ENCODE measurements at places on chromosomes 5 and 9. TPM values are rescaled to one million over a fixed set of nuclear protein-coding genes. Genes with fewer than 3 reads are reported as not detected.

TUSC1 gene
- polyA plus RNA-seq: 14.0 TPM

MAMDC4 gene
- polyA plus RNA-seq: 7.0 TPM

SPINK7 gene
- not detected for polyA plus RNA-seq

TBC1D2 gene
- polyA plus RNA-seq: 31.3 TPM

NRG2 gene
- polyA plus RNA-seq: 0.42 TPM

TEX48 gene
- polyA plus RNA-seq: not detected

IL5 gene
- polyA plus RNA-seq: not detected

POLE3 gene
- 21.7 TPM for polyA plus RNA-seq

PTPN3 gene
- 9.1 TPM for polyA plus RNA-seq

TAF11L9 gene
- not detected for polyA plus RNA-seq

ADAMTS2 gene
- polyA plus RNA-seq: 9.3 TPM

LCN10 gene
- polyA plus RNA-seq: 0.72 TPM

SLC4A9 gene
- 0.05 TPM for polyA plus RNA-seq

DNA sequence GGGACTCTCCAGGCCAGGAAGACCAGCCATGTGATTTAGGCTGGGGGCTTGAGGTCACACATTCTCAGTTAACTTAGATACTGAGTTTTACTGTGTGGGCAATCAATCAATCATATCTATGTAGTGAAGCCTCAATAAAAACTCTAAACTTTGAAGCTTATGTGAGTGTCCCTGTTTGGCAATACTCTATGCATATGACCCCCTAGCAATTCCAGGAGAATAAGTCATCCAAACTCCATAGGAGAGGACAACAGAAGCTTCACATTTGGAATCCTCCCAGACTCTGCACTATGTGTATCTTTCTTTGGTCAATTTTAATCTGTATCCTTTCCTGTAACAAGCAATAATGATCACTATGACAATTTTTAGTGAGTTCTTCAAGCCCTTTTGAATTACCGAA, 216.8 kb upstream of the RGMB start:
- no peak for DNase-seq

- no peak for DNase-seq
Measured at GRCh38 chr5:79563247-79563590, 49.0 kb upstream of the TENT2 start.

DNA sequence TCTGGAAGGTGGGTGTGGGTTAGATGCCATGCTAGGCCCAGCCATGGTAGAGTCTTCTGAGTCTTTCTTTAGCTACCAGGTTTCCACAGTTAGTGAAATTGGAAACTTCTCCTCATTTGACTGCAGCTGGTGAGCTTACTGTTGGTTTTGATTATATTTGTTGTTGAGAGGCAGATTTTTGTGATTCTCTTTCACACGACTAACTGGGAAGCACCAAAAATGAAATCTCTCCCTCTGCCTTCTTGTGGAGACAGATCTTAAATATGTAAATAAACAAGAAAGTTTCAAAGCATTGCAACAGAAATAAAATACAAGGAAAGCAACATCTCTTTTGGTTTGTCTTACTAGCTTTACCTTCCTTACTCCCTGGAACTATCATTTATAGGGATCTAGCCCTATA, 122.2 kb downstream of the CEMIP2 start:
- no peak for DNase-seq

DNA sequence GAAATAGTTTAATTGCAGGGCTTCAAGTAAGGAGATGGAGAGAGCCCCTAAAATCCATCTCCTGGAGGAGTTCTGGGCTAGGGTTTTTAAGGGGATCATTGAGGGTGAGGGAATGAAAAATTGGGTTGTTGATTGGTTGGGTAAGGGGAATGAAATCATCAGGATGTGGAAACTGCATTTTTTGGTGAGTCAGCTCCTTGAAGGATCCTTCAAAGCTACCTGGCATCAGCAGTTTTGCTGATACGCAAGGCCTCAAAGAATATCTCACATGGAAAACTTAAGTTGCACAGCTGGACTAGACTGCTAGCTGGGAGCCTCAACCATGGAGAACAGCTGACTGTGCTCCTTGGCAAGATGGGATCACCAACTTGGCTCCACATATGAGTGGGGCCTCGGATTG, 136.7 kb downstream of the FGF10 start:
- DNase-seq: no peak

GRCh38 chr5:22277006-22277405, 576.1 kb downstream of the CDH12 start:
- no peak for DNase-seq

DNA sequence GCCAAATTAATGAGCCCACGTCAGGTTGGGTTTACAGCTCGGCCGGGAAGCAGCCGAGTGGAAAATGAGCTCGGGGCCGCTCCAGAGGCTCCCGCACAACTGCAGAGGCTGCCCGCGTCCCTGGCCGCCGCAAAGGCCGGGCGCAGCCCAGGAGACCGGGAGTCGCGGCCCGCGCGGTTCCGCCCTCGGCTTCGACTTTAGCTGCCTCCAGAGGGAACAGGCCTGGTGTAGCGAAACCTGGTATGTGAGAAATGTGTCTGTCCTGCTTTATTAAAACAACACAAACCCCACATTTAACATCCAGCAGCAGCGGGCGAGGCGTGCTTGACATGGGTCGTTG, 66.2 kb downstream of the FOXD1 start:
- peak; percentile 15 for DNase-seq

DNA sequence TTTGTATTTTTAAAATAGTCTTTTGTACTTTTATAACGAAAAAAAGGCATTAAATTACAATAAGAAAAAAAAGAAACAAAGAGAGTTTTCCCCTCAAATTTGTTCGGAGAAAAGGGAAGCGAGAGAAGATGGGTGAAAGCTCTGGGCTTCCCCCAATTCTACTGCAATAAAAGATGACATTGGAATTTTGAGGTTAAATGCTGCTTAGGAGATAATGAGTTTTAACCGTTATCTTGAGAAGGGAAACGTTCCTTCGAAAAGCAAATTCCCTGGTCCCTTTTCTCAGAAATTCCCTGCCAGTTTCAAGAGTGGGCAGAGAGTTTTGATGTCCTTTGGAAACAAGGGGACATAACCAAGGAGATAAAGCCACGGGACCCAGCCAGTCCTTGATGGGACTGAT, 18.4 kb upstream of the ERGIC1 start:
- DNase-seq: no peak

DNA sequence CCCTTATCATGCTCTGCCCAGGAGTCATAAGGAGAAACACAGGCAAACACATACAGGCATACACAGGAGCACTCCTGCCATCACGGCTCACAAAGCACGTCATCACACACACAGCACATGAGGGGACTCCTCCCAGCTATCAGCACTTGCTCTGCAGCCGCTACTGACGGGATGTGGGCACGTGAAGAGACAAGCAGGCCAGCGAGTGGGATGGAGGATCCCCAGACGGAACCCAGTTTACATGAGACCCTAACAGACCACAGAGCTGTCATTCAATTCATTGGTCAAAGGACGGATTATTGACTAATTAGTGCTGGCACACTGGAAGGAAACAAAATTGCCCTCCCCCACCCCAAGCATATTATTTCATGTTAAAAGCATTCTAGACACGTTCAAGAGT, 53.6 kb downstream of the SEMA4D start:
- no peak for DNase-seq

DNA sequence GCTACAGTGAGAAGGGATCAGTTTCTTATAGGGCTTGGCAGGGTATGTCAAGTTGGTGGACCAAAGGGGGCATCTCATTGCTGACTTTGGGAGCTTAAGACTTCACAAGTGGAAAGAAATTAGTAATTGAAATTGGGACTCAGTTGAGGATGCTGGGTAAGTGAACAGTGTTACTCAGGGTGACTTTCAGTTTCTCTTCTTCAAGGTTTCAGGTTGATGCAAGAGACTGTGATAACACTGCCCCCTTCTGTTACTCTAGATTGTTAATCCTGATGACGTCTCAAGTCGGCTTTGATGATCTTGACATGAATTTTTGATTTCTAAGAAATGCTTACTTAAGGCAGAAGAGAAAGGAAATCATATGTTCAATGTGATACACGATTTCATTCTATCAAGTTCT, 21.3 kb downstream of the KCTD16 start:
- DNase-seq: no peak

- no peak for DNase-seq
Measured at GRCh38 chr5:174735498-174736330, 11.3 kb downstream of the MSX2 start.

- no peak for DNase-seq
Measured at GRCh38 chr5:65263321-65263720, 218.4 kb downstream of the ADAMTS6 start.

DNA sequence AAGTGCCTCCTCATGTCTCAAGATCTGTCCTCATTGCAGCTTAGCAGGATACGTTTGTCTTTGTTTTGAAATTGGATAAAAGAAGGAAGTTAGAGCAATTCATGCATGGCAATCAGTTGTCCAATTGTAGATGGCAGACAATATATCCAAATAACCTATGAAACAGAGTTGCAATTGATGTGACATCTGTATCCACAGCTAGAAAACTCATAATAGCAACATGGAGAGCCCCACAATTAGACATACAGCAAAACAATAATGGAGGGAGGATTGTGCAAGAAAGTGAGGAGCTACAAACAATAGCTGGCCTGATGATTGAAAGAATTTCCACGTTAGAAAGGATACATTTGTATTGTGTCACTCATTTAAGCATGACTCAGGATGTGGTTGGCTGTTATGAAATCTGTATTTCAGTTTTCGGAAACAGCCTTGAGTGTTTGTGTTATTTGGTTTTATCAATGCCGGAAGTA, 132.0 kb downstream of the FAM174A start:
- no peak for DNase-seq

- no peak for DNase-seq
Measured at GRCh38 chr5:6522331-6522730, 73.7 kb downstream of the UBE2QL1 start.

DNA sequence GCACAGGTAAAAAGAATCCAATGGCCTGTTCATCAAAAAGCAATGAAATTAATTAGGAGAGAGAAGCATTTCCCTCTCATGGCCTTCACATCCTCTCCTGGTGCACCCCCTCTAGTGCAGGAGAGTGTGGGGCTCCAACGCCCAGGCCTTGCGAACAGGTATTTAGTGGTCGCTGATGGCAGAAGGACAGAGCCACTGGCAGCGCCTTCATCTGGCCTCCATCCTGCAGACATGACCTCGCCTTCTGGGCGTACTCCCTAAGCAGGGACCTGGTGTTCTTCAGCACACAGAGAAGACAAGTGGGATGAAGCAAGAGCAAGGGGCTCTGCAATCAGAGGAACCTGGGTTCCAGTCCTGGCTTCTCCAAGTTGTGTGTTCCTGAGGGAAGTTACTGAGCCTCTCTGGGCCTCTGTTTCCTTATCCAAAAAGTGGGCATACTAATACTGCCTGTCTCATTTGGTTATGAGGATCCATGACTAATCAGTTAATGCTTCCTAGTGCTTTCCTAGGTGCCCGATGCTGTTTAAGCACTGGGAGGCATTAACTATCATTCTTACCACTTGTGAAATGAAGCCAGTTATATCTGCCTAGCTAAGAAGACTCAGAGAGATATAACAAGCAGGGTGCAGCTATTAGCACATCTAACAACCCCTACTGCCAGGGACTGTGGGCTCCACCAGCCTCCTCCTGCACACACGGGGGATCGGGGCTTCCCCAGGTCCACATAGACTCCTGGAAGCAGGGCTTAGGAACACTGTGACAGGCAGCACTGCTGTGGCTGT, 77.3 kb downstream of the SEMA4D start:
- no peak for DNase-seq

DNA sequence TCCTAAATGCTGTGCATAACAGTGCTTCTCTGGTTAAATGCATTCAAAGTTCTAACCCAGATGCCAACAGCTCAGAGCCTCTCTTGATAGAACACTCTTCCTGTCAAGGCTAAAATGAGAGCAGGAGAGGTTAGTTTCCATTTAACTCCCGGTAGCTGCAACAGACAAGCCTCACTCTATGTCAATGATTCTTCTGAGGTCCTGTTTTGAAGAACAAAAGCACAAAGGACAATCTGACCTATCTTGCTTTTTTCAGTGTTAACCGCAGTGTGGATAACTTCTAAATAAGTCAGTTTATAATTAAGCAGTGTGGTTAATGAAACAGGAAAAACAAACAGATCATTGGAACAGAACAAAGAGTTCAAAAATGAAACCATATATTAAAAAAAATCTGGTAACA, 80.7 kb downstream of the ANKRD55 start:
- no peak for DNase-seq

- DNase-seq: no peak
Measured at GRCh38 chr5:40915341-40915926, 6.1 kb downstream of the C7 start.

- no peak for DNase-seq
Measured at GRCh38 chr9:134833294-134833880, 47.2 kb upstream of the FCN2 start.

- no peak for DNase-seq
Measured at GRCh38 chr5:128169401-128170017, 85.9 kb downstream of the SLC12A2 start.

DNA sequence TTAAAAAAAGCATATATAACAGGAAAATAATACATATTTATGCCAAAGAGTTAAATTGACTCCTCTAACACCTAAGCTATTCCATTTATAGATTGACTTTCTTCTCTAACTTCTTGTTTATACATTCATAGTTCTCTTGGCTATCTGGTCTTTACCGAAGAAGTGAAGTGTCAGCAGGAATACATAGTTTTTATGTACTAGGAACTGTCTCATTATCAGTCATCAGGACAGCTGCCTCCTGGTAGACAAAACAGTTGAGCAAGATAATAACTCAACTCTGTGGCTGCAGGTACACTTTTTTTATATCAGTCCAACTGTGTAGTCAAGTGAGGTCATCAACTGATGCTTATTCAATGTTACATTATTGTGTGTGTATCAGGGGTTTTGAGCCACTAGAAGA, 1436.0 kb upstream of the NUDT12 start:
- DNase-seq: no peak

- no peak for DNase-seq
Measured at GRCh38 chr5:137923856-137924255, 34.6 kb downstream of the PKD2L2 start.

DNA sequence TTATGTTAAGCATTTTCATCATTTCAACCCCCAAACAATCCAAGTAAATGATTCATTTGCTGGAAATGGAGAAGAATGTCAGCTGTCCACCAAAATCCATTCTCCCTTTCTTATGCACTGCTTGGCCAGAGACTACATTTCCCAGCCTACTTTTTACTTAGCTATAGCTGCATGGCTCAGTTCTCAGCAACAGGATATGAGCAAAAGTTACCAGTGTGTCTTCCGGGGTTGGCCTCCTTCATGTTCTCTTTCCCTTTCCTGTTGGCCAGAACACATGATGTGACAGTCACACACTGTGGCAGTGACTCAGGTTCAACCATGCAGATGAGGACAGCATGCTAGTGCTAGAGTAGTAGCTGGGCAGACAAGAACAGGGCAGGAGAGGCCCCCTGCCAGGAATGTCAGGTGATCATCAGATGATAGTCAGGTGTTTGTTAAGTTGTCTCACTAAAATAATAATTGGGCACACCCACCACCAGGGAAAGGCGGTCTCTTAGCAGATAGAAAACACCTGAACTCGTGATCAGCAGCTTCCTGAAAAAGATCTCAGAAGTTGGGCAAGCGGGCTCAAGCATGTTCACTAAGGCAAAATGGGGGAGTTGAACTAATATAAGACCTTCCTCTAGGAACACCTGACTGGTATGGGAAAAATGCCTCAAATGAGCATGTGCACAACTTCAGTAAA, 12.2 kb downstream of the GPR150 start:
- no peak for DNase-seq

GRCh38 chr5:39192450-39193160, 26.8 kb downstream of the FYB1 start:
- no peak for DNase-seq

GRCh38 chr9:74073897-74074296, 423.2 kb upstream of the RORB start:
- DNase-seq: no peak

- no peak for DNase-seq
Measured at GRCh38 chr9:1875921-1876448, 139.2 kb upstream of the SMARCA2 start.

GRCh38 chr5:175922192-175922885, 45.8 kb downstream of the THOC3 start:
- DNase-seq: no peak
